Fibroblast of skin of back (primary cell): ENCODE measurements at places on chromosomes 16 and 17.

- DNase-seq, result no peak
Measured at GRCh38 chr17:77459018-77459755, 318.4 kb downstream of the SEC14L1 start.

DNA sequence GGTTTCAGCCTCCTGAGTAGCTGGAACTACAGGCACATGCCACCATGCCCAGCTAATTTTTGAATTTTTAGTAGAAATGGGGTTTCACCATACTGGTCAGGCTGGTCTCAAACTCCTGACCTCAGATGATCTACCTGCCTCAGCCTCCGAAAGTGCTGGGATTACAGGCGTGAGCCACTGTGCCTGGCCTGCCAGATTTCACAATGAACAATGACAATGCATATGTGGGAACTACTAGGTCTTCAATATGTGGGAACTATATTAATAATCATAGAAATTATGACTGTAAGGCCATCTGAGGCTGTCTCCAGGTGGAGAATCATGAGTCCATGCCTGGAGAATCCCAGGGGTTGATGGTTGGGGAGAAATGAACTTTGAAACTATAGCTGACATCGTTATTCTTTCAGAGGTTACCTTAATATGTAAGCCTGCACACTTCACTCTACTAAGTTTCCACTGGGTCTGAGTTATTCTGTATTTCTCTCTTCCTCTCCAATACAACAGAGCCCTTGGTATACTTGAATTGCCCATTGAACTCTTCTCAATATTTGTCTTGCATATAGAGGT, 7.2 kb upstream of the DRC7 start:
- no peak for DNase-seq

- DNase-seq, result no peak
Measured at GRCh38 chr17:55830699-55831471, 80.0 kb downstream of the PCTP start.

GRCh38 chr17:39244600-39245570, 19.1 kb upstream of the STAC2 start:
- DNase-seq, result peak; percentile 75
